Dermis microvascular lymphatic vessel endothelial cell (primary cell): ENCODE measurements at places on chromosomes 6 and 20.
A peak's percentile ranks its signal among the peaks of the same experiment; 100 is the strongest.

GRCh38 chr6:53944543-53944942 is 149.7 kb downstream of the LRRC1 start:
- DNase-seq = no peak

DNA sequence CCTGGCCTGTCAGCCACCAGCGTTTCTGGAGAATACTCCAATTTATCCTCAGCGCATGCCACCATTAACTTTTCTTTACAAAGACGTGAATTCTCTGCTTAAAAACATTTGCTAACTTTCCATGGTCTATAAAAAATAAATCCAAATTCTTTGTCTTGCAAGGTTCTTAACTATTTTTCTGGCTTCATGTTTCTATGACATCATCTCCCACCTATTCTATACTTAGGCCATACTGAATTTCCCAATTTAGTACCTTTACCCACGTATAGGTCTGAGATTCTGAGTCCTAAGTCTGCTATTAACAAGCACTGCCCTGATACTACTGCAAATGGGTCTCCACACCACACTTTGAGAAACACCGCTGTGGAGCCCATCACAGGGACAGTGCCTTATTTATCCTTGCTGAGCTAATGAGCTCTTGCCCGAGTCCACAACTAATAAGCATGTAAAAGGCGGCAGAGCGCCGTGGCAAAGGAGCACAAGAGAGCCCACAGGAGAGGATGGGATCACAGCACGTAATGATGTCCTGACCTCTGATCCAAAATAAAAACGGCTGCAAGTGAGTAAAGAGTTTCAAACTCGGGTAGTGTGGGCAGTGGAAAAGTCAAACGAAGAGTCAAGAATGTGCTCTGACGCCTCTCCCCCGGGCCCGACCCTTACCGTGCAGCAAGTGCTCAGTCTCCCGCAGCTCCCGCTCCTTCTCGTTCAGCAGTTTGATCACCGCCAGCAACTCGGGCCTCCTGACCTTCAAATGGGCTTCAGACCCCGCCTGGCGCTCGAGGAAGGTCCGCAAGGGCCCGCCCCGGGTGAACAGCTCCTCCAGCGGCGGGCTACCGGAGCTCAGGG is 519 bp downstream of the MTRF1L start:
- peak; percentile 31 for DNase-seq

GRCh38 chr20:18587665-18588573 is at the start of gene DTD1:
Gene DTD1 (plus strand): TSS chr20:18588054. CDS start chr20:18588073, 19 bp downstream.
- peak; percentile 71 for DNase-seq

DNA sequence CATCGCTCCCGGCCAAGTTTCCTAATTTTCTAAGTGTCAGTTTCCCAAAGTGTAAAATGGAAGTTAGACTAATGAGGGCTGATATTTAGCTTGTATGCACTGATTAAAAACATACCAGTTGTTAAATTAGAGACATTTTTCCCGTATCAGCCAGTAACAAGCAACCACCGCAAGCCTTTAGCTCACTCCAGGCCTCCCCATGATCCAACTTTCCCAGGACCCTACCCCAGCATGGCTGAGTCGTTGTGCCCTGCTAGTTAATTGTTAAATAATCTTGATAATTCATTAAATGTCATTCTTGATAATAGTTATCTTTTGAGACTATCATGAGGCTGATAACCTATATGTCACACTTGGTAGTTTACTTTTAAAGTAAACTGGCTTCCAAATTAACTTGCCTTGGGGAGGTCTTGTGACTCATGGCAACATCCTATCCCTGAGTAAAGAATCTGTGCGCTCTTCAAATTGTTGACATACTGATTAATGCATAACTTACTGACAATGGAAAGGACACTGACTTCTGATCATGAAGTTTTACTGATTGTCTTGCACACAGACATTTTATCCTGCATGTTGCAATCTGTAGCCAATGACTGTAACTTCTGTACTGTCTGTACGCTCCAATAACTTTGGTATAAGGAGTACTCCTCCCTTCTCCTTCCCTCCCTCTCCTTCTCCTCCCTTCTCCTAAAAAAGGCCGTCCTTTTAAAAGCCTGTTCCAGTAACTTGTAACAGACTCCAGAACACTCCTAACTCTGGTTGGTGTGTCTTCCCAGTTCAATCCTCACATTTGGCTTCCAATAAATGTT is 6.3 kb upstream of the GTF3C6 start:
- DNase-seq = peak; percentile 23

GRCh38 chr20:4135385-4136077 is 120.2 kb upstream of the RNF24 start:
- DNase-seq = peak; percentile 76
